ENCODE measurements at places on chromosomes 16 and 17.

DNA sequence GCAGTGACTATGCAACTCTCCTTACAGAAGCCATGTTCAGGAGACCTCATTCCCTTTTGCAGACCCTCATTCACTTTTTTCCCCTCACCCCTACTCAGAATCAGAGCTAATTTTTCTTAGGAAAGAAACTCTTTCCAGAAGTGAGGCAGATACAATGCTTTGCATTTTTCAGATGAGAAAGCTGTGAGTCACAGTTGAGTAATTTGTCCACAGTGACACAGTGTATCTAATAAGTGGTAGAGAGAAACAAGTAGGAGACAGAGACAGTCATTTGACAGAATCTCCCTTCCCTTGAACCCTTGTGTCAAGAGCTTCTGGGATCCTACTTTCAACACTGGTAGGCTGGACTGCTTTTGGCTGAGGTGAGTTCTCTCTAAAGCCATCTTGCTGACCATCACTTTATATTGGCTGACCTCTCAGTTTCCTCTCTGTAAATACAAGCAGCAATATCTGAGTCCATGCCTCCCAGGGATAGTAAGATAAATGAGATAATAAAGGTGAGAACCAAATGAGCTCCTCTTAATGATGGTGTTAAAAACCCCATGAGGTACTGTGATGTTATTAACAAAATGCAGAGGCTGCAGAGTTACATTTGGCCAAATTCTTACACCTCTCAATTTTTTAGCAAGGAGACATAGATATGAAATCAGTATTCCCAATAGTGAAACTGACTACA lies 130.8 kb downstream of the CA10 start:
- H3K36me3 ChIP-seq: no peaks in the 10 kb centered on the region
- H3K27ac ChIP-seq: no peak overlapping the region
- DNase-seq: no peak
- no peak overlapping the region for H3K4me3 ChIP-seq
- H3K4me1 ChIP-seq: peaks cover 7% of the 10 kb centered on the region

DNA sequence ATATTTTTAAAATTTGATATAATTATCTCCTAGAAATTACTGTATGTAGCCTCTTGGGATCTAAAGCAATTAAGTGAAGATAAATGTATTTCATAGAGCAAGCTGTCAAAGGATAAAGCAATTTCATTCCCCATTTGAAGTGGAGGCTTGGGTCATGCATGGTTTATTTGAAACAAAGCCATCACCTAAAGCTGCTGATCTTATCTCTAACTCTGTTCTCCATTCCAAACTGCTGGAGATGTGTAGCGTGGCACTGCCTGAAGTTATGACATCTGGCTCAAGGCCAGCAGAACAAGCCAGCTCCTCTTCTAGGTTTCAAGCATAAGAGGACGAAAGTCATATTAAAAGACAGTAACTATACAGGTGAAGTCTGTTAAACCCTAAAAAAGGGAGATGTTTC lies 83.9 kb downstream of the HIC1 start:
- DNase-seq: no peak
- no peak overlapping the region for H3K4me3 ChIP-seq
- no peaks in the 10 kb centered on the region for H3K36me3 ChIP-seq
- peaks cover 2% of the 10 kb centered on the region for H3K4me1 ChIP-seq
- no peaks in the 10 kb centered on the region for H3K27me3 ChIP-seq

GRCh38 chr16:46747777-46748651 lies at the start of gene MYLK3:
TSS of gene MYLK3 (minus strand) at chr16:46748344. CDS start at chr16:46748193, 151 bp downstream.
- H3K27me3 ChIP-seq: no peaks in the 10 kb centered on the region
- no peak for DNase-seq
- no peaks in the 10 kb centered on the region for H3K36me3 ChIP-seq

- DNase-seq: no peak
- no peaks in the 10 kb centered on the region for H3K27me3 ChIP-seq
- no peak overlapping the region for H3K27ac ChIP-seq
- H3K36me3 ChIP-seq: no peaks in the 10 kb centered on the region
- H3K4me3 ChIP-seq: no peak overlapping the region
- no peaks in the 10 kb centered on the region for H3K4me1 ChIP-seq
Observed at GRCh38 chr17:57174591-57174990, 81.7 kb upstream of the MSI2 start.

DNA sequence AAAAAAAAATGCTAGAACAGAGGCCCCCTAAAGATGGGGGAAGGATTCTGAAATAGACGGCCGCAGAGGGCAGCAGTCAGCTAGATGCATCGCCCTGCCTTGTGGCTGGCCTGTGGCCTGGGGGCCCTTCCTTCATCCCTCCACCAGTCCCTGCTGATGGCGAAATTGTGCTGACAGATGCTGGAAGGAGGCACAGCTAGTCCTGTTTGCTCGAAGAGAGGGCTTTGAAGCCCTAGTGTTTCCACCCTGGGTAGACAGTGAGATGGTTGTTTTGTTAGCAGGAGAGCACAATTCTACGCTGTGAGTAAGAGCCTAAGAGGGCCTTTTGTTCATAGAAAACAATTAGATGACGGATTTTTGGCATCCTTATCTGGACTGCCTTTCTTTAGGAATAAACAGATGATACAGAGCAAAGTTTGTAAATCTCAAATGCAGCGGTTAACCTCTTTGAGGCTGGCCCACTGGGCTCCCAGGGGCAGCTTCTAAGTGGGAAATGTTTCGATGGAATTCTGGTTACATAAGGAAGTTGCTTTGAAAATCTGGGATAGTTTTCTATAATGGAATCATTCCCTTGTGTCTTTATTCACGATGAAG lies 23.0 kb downstream of the VPS35L start:
- no peaks in the 10 kb centered on the region for H3K36me3 ChIP-seq
- H3K27ac ChIP-seq: no peak overlapping the region
- no peak overlapping the region for H3K4me3 ChIP-seq
- no peaks in the 10 kb centered on the region for H3K27me3 ChIP-seq
- no peaks in the 10 kb centered on the region for H3K4me1 ChIP-seq

- H3K27me3 ChIP-seq: no peaks in the 10 kb centered on the region
- H3K4me1 ChIP-seq: no peaks in the 10 kb centered on the region
- DNase-seq: no peak
- no peaks in the 10 kb centered on the region for H3K36me3 ChIP-seq
- no peak overlapping the region for H3K4me3 ChIP-seq
Observed at GRCh38 chr16:72620853-72621252, 427.1 kb downstream of the ZFHX3 start.

DNA sequence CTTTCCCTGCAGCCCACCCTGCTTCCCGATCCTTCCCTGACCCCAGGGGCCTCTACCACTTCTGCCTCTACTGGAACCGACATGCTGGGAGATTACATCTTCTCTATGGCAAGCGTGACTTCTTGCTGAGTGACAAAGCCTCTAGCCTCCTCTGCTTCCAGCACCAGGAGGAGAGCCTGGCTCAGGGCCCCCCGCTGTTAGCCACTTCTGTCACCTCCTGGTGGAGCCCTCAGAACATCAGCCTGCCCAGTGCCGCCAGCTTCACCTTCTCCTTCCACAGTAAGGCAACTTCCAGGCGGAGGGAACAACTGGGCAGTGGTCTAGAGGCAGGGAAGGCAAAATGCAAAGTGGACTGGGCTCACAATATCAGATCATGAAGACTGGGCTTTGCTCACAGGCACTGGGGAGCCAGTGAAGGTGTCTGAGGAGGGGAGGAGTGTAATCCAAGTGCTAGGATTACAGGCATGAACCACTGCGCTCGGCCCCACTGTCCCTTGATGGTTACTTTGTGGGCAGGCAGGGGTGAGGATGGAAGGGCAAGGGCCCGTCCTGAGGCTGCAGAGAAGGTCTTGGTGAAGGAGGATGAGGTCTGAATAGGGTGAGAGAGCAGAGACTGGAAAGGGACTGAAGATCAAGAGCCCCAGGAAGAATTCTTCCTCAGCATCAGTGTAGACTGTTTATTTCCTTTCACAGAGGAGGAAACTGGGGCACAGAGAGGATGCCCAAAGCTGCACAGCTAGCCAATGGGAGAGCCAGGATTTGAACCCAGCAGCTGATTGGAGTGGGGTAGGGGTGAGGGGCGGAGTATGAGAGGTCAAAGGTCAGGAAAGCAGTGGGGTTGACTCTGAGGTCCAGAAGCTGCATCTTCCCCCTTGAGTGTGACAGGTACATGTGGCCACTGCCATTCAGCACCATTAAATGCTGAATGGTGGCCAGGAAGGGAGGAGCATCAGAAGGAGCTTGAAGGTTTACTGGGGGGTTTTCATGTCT lies 16.5 kb upstream of the ADGRG3 start:
- no peak overlapping the region for H3K27ac ChIP-seq
- DNase-seq: no peak
- no peaks in the 10 kb centered on the region for H3K36me3 ChIP-seq
- H3K4me1 ChIP-seq: no peaks in the 10 kb centered on the region
- no peaks in the 10 kb centered on the region for H3K27me3 ChIP-seq

DNA sequence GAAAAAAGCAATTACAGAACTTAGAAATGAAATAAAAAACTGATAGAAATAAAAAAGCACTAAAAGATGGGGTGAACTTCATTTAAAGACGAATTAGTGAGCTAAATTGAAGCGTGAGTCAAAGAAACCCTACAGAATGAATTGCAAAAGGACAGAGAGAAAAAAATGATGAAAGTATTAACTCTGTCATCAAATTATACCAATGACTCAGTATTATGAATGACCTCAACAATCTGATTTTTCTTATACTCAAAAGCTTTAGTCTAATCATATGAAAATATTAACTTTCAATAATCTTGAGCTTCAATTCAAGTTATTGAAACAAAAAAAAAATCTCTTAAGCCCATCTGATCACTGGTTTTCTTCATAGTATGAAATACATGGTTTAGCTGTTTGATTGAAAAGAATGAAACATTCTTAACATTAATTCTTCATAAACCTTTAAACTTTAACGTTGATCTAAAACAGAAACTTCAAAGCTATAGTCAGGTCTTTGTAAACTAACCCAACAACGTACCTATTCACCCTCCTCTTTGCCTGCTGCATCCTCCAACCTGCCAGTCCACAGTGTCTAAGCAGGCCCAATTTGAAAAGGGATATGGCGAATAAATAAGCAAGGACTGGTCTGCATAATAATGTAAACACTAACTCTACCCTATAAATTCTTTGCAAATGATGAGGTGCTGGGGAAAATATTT lies 6.6 kb downstream of the ABCA5 start:
- no peak overlapping the region for H3K27ac ChIP-seq
- no peak for DNase-seq
- no peaks in the 10 kb centered on the region for H3K36me3 ChIP-seq
- H3K4me1 ChIP-seq: no peaks in the 10 kb centered on the region
- H3K4me3 ChIP-seq: no peak overlapping the region

- H3K27me3 ChIP-seq: no peaks in the 10 kb centered on the region
- H3K4me1 ChIP-seq: peaks cover under 1% of the 10 kb centered on the region
- no peak overlapping the region for H3K27ac ChIP-seq
Observed at GRCh38 chr17:28846231-28846630, 3.6 kb upstream of the FAM222B start.

GRCh38 chr16:155031-155398 lies 2.6 kb downstream of the HBZ start:
- H3K27ac ChIP-seq: no peak overlapping the region
- H3K4me1 ChIP-seq: peaks cover 6% of the 10 kb centered on the region
- peak; percentile 17 for DNase-seq
- H3K27me3 ChIP-seq: no peaks in the 10 kb centered on the region

- H3K27me3 ChIP-seq: no peaks in the 10 kb centered on the region
- no peak overlapping the region for H3K27ac ChIP-seq
- no peaks in the 10 kb centered on the region for H3K4me1 ChIP-seq
- no peak for DNase-seq
Observed at GRCh38 chr16:14553447-14553846, 76.6 kb downstream of the PARN start.

DNA sequence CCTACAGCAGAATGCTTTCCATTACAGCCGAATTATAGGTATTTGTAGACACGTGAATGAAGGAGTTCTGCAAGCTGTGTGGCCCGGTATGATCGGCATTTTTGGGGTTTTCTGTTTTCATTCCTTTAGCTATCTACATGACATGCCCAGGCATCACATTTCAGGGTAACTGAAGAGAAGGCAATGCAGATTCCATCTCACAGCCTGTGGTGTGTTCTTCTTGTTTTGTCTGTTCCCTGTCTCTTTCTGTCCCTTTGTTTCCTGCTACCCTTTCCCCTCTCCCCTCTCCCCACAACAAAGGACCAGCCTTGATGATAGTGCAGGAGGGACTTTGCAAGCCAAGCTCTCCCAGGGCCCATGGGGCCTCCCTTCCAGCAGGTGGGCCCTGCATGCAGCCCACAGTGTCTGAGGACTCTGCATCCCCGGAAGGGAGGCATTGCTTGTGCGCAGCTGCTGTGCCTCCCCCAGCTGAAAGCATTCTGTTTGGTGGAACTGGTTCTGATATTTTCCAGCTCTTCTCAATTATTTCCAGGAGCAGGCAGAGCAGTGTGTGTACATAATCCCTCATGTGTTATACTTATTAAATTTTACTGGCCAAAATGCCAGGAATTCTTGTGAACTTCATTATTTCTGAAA lies 207.4 kb downstream of the RPTOR start:
- no peaks in the 10 kb centered on the region for H3K27me3 ChIP-seq
- H3K4me3 ChIP-seq: no peak overlapping the region
- H3K36me3 ChIP-seq: no peaks in the 10 kb centered on the region
- H3K4me1 ChIP-seq: peaks cover 3% of the 10 kb centered on the region
- DNase-seq: no peak

DNA sequence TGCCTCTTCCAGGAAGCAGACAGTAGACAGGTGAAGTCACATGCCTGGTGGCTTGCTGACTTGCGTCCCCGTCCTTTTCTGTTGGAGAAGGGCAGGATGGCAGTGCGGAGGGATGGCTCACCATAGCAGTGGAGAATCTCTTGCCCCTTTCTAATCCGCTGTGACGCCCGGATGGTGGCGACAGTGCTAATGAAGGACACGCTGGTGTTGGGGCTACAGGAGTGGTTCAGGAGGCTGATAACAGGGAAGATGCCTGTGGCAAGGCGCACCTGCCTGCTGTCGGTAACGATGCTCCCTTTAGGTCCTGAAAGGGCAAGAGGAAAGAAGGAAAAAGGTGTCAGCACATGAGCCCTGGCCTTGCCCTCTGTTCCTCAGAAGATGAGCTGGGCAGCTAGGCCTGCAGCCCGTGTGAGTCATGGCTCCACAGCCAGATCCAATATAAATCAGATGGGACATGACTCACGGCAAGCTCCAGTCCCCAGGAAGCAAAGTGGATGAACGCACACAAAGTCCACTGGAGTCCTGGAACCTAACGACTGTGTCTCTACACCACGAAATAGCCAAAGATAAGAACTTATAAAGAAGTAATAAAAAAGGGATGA lies 25.5 kb downstream of the SERPINF1 start:
- H3K4me3 ChIP-seq: no peak overlapping the region
- peaks cover 15% of the 10 kb centered on the region for H3K4me1 ChIP-seq
- peak; percentile 66 for DNase-seq

- H3K27ac ChIP-seq: no peak overlapping the region
- no peaks in the 10 kb centered on the region for H3K36me3 ChIP-seq
- no peak for DNase-seq
- H3K4me1 ChIP-seq: no peaks in the 10 kb centered on the region
Observed at GRCh38 chr16:76970087-76970744, 220.8 kb upstream of the MON1B start.

GRCh38 chr17:77096570-77097214 lies 44.1 kb upstream of the SEC14L1 start:
- no peak for DNase-seq
- H3K36me3 ChIP-seq: no peaks in the 10 kb centered on the region
- peaks cover 12% of the 10 kb centered on the region for H3K4me1 ChIP-seq
- H3K4me3 ChIP-seq: no peak overlapping the region
- H3K27me3 ChIP-seq: no peaks in the 10 kb centered on the region
